ENCODE measurements at places on chromosomes 4 and X.

DNA sequence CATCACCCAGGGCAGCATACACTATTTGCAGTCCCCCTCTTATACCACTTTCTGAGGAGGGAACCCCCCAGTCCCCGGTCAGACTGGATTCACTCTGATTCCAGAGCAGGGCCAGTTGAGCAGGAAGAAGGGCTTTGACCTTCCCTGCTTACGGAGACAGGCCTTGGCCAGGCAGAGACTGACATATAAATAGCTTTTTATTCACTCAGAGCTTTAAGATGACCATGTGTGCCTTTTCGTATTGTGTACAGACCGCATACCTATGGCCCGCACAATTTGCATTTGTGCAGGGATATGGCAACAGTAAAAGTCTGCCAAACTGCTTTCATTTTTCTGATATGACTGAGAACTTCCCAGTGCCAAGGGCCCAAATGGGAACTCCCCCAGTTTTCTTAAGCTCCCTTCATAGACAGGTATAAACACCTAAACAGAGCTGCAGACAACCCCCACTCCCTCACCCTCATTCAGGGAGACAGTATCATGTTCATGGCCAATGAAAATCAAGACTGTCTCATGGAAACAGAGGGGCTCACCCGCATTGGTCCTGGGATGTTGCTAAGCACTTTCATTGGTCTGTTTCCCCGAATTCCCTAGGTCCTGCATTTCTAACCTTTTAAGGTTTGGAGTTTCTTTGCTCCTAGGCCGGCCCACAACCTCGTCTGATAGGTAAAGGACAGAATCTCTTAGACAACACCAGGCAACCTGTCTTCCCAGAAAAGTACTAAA, 86.0 kb downstream of the RTL5 start:
- DNase-seq, result no peak

DNA sequence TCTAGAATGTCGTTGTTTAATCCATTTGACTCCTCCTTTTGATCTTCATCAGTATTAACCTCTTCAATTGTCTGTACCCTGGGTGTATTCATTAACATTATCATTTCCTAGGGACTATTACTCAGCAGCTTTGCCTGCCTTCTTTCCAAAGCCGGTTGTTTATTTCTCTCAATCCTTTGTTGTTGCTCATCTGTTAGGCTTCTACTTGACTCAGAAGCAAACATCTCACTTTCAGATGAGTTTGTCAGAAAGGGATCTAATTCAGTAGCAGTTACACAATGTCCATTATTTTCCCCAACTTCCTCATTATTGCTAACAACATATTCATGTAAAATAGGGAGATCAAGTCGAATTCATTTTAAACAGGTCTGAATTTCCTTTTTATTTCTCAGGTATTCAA, 22.1 kb upstream of the HSD17B10 start:
- no peak for DNase-seq

DNA sequence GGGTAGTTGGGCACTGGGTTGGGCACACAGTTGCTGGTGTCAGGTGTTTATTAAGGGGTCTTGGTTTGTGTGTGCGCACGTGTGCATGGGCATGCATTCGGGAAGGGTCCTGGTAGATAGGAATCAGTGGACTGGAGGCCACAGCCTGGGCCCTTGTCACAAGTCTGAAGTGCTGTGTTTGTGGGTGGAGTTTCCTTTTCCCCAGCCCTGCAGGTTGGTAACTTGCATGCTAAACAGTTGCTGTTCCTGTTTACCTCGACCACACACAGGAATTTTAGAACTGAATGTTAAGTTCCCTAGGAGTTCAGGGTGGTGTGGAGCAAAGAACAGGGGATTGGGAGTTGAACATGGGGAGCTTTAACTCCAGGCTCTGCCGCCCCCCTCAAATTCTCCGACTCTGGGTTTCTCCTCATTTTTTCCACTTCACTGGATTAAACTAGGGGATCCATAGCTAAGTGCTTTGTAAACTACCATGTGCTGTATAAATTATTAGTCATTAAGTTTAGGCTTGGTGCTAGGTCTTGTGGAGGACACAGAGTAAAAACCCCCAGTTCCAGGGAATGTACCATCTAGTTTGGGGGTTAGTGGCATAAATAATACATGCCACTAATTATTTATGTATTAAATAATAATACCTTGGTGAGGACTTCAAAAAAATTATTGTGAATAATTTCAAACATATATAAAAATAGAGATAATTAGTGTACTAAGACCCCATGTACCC, 49.0 kb downstream of the STARD8 start:
- no peak for DNase-seq

DNA sequence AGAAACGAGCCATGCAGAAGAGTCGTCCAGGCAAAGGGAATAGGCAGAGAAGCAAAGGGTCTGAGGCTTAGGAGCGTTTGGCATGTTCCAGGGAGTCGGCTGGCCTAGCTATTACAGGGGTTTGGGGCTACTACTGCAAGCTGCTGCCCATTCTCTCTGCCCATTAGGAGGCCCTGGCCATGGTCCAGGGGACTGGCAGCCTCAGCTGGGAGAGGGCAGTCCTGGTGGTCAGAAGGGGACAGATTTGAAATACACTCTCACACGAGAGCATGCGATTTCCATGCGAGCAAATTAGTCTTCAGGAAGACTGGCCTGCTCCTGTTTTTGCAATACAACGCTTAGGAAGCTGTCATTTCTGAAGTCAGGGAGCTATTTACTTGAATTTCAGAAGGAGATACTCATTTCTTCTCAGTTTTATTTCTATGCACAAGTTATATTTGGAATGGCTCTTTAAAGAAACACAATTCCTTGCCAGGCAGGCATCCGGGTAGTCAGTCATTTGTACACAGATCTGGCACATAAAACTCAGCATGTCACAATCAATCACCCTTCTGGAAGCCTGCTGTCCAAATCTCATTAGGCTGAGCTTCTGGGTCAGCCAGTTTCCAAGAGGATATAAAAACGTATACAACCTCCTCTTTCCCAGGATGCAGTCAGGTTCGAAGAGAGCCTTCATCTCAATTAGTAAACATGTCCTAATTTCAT, 27.0 kb downstream of the PROM1 start:
- DNase-seq, result no peak

- DNase-seq, result no peak
Measured at GRCh38 chrX:47278691-47279090, 45.9 kb downstream of the USP11 start.

DNA sequence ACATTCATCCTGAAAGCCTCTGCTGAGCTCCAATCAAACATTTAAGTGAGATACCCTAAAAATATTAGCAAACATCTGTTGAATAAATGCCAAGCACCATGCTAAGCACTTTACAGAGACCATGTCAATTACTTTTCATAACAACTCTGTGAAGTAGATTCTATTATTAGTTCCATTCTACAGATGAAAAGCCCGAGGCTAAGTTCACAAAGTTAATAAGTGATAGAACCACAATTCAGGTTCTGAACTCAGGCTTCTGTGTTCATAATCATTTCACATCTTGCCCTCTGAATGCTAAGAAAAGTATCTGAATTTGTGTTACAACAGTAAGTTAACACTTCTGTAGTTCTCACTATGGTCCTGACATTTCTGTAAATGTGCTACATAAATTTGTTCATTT, 27.4 kb downstream of the SEL1L3 start:
- DNase-seq, result no peak

DNA sequence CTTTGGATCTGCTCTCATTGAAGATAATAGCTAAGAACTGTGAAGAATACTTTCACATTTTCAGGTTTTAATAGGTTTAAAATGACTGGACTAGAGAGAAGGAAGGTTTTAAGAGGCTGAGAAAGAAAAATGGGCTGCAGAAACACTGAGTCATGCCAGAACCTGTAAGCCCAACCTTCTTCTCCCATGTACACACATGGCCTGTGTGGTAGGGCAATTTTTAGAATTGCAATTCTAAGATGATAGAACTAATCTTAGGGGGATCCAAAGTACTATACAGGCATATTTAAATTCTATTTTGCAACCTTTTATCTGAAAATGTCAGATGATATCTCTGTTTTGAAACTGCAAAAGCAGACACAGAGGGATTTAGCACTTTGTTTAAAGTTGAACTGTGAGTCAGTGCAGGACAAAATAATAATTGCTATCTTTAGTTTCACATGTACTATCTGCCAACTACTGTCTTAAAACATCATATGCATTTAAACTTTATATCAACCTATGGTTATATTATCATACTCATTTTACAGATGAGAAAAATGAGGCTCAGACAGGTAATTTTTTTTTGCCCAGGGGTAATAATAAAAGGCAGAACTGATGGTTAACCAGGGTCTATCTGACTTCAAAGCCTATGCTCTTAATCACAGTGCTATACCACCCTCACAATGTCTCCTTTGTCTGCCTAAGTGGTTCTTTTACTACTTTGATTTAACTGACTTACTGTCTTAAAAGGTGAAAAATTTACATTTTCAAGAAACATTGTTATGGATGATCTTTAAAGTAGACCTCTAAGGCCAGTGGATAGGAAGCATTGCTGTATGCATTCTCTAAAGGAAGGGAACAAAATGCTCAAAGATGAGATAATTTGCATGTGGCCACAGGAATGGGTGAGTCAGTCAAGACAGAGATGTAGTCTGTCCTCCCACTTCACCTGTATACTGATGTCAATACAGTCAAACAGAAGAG, 4.3 kb downstream of the TMPRSS11E start:
- DNase-seq, result no peak

DNA sequence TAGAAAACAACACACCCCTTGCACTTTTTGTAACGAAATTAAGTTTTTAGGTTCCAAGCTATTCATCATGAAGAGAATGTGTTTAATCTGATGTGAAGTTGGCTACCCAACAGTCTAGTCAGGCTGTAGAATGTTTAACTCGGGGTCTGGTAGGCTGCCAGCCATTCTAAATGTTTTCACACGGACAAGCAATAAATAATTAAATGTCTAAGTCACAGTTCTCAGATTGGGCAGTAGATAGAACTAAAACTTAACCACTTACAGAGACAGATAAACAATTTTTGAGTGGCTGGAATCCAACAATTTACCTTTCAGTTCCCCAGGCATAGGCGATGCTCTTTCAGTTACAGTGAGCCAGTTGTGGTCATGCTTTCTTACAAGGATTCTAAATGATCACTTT, 66.5 kb downstream of the CHIC2 start:
- no peak for DNase-seq

DNA sequence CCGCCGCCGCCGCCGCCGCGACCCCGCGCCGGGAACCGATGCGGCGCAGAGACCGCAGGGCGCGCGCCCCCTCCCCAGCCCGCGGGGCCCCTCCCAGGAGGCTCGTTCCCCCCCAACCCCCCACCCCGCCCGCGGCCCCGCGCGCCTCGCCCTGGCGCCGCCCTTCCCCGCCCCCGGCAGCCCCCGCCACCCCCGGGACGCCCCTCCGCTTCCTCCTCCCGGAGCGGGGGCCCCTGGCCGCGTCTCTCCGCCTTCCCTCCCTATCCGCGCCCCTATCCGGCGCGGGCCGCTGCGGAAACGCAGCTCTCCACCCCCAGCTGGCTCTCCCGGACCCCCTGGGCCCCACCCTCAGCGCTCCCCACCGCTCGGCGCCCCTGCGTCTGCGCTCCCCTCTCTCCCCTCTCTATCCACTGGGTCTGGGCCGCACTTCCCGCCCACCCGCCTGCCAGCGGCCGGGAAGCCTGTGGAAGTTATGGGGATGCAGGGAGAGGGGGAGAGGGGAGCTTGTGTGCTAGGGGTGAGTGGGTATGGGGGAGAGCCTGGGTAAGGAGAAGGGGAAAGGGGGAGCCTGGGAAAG, at the start of gene TMEM271:
TMEM271 (minus strand) TSS at position 51 of the 577 bp plus-strand sequence. CDS start 233 bp downstream, outside the sequence.
- DNase-seq, result no peak

DNA sequence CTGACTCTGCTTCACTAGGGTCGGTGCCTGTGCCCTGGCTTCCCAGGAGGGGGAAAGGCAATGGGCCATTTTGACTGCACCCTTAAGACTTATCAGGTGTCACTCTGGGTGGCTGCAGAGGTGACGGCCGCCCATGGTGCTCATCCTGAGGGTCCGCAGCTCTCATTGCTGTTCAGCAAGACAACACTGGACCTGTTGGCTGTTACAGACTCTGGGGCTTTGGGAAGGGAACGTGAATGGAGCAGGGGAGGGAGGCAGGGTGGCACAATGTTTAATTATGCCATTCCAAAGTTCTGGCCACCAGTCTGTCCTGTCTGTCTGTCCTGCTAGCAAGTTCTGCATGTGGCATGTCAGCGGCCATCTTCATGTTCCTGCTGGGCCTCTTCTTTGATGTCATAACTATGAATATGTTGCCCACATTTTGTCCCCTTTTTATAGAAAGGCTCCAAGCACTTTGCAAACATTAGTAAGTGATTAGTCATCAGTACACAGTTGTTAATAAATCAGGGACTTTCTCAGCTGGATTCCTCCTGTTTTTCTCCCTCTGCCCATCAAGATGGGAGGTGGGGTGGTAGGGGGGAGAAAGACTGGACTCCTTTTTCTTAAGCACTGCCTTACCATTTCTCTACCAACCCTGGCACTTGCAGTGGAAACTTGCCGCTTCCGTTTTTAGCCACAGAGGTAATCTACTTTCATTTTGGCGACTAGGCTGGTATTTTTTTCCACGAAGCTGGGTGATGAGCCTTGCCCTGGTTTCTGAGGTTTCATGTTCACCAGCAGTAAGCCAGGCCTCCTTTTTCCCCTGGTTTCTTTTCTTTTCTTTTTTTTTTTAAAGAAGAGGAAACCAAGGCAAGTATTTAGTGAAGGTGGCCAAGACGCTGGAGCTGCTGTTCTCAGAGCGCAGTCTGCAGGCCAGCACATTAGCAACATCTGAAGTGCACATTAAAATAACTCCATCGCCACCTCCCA, 88.6 kb upstream of the TRIM2 start:
- no peak for DNase-seq

- DNase-seq, result peak; percentile 74
Measured at GRCh38 chr4:89572224-89572858, 264.6 kb downstream of the SNCA start.

- no peak for DNase-seq
Measured at GRCh38 chrX:11375614-11376119, 82.5 kb downstream of the AMELX start.

- no peak for DNase-seq
Measured at GRCh38 chr4:63493265-63493664, 916.0 kb downstream of the TECRL start.

DNA sequence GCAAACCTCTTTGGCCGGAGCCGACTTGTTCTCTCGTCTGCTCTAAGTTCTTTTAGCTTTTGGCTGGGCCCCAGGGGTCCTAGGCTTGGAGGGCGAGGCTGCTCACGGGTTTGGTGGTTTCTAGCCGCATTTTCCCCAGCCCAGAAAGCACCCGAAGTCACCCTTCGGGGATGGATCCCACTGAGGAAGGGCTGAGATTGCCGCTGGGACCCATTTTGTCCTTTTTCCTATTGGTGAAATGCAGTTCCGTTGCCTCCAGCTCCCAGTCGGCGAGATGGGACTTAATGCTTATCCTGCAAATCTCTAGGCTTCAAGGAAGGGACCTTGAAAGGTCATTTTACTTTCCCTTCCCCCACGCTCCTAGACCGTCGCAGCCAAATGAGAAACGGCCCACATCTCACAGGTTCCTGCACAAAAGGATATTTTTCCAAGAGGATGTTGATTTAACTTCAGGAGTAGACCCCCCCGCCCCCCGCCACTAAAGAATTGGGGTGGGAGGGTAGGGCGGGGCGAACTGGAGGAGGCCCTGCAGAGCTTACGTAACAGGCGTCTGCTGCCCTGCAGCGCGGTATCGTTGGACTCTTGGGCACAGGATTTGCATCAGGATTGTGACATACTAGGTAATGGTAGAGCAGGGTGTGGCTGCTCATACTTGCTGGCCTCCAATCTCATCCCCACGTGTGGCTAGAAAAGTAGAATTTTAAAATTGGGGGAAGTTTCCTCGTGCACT, 564 bp downstream of the PGK1 start:
- peak; percentile 29 for DNase-seq

GRCh38 chrX:47529548-47529947, 31.5 kb upstream of the ARAF start:
- no peak for DNase-seq

All from NCI-H510A (cell line).